SK-N-SH (cell line): ENCODE measurements at places on chromosomes 5 and 9. TPM values are rescaled to one million over a fixed set of nuclear protein-coding genes. Genes with fewer than 3 reads are reported as not detected.

The ZNF608 gene
- polyA plus RNA-seq: 4.9 and 5.2 TPM in 2 replicates

The PCDHGA10 gene
- 1.6 and 2.0 TPM in 2 replicates for polyA plus RNA-seq

The GFPT2 gene
- 8.1 and 8.9 TPM in 2 replicates for polyA plus RNA-seq

The ENG gene
- 8.8 and 18.8 TPM in 2 replicates for polyA plus RNA-seq

The RFESD gene
- polyA plus RNA-seq: 1.8 and 3.1 TPM in 2 replicates

The SPINK4 gene
- not detected in 2 replicates for polyA plus RNA-seq

The TMC1 gene
- 0.10 TPM in 1 of 2 replicates, not detected in the other for polyA plus RNA-seq

The CENPH gene
- 12.8 and 14.6 TPM in 2 replicates for polyA plus RNA-seq

The MSX2 gene
- polyA plus RNA-seq: 5.1 and 5.8 TPM in 2 replicates

The CACNA1B gene
- 0.03 and 0.05 TPM in 2 replicates for polyA plus RNA-seq

The PLPPR1 gene
- not detected in 2 replicates for polyA plus RNA-seq

The HAPLN1 gene
- polyA plus RNA-seq: 0.30 and 0.39 TPM in 2 replicates

The IFNA13 gene
- not detected in 2 replicates for polyA plus RNA-seq

The RNF224 gene
- 0.03 and 0.08 TPM in 2 replicates for polyA plus RNA-seq

The ANKRD31 gene
- 0.05 and 0.06 TPM in 2 replicates for polyA plus RNA-seq

The MAMDC4 gene
- polyA plus RNA-seq: 4.2 and 5.0 TPM in 2 replicates

The IGIP gene
- polyA plus RNA-seq: 0.72 and 0.99 TPM in 2 replicates

The PCDHA8 gene
- polyA plus RNA-seq: 0.54 and 0.63 TPM in 2 replicates

The CARTPT gene
- not detected in 2 replicates for polyA plus RNA-seq

The CORO2A gene
- polyA plus RNA-seq: 2.3 and 2.7 TPM in 2 replicates

The CERCAM gene
- polyA plus RNA-seq: 128 and 131 TPM in 2 replicates

The ABO gene
- polyA plus RNA-seq: not detected in 2 replicates

The FBP2 gene
- not detected in 2 replicates for polyA plus RNA-seq

The N4BP3 gene
- polyA plus RNA-seq: 0.16 and 0.28 TPM in 2 replicates

The OLFML2A gene
- 4.8 and 7.7 TPM in 2 replicates for polyA plus RNA-seq

The IFNA6 gene
- polyA plus RNA-seq: not detected in 2 replicates

The CNTLN gene
- 2.5 and 2.6 TPM in 2 replicates for polyA plus RNA-seq

The SV2C gene
- 0.05 and 0.13 TPM in 2 replicates for polyA plus RNA-seq

The PKD2L2 gene
- polyA plus RNA-seq: 0.11 and 0.26 TPM in 2 replicates

The RPL7A gene
- polyA plus RNA-seq: 3,936 and 4,121 TPM in 2 replicates

The PFDN1 gene
- 55.2 and 63.6 TPM in 2 replicates for polyA plus RNA-seq

The ELOVL7 gene
- 0.05 and 0.07 TPM in 2 replicates for polyA plus RNA-seq

The GARIN3 gene
- polyA plus RNA-seq: not detected in 2 replicates

The GRXCR2 gene
- not detected in 2 replicates for polyA plus RNA-seq

The MRPL50 gene
- polyA plus RNA-seq: 6.3 and 8.6 TPM in 2 replicates

The SLC6A18 gene
- polyA plus RNA-seq: not detected in 2 replicates

The PCDHGA2 gene
- polyA plus RNA-seq: 1.4 and 1.5 TPM in 2 replicates

The GADD45G gene
- 1.3 and 1.8 TPM in 2 replicates for polyA plus RNA-seq

The PTPN3 gene
- polyA plus RNA-seq: 7.5 and 7.8 TPM in 2 replicates

The CCDC171 gene
- polyA plus RNA-seq: 0.54 and 1.1 TPM in 2 replicates

The PTGS1 gene
- polyA plus RNA-seq: 4.0 and 5.4 TPM in 2 replicates
